CD4-positive, alpha-beta T cell (primary cell): ENCODE measurements at places on chromosomes 2 and 18.

- DNase-seq: no peak
Observed at GRCh38 chr2:106161938-106162820, 31.9 kb downstream of the UXS1 start.

- no peak for DNase-seq
Observed at GRCh38 chr2:82278416-82278815, 1973.9 kb upstream of the LRRTM1 start.

- DNase-seq: no peak
Observed at GRCh38 chr2:239192456-239192855, 208.4 kb downstream of the HDAC4 start.

DNA sequence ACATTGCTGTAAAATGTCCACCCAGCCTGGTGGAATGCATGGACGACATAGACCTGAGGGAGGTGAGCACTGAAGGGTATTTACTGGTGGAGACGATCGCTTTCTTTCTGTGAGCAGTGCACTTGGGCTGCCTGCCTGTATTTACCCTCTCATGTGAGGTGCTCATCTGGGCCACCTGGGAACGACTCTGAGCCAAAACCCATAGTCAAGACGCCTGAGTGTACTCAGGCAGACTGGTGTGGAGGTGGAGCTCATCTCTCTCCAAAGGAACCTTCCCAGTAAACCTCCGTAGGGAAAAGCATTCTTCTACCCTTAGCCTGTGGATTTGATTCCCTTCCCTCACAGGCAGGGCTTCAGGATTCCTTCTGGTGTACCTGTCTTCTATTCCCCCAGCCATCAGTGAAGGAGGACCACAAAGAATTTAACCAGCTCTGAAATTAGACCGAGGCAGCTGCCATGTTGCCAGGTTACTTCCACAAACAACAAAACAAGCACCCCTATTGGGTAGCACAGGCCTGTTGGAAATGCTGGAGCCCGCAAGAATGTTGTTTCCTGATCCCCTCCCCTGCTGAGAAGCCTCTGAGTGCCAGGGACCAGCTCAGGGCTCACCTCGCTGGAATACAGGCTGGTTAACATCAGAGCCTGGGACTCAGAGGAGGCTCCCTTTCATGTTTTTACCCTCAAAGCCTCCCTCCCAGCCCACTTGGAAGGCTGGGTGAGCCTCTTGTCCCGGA, 47.5 kb upstream of the TXNDC2 start:
- no peak for DNase-seq

DNA sequence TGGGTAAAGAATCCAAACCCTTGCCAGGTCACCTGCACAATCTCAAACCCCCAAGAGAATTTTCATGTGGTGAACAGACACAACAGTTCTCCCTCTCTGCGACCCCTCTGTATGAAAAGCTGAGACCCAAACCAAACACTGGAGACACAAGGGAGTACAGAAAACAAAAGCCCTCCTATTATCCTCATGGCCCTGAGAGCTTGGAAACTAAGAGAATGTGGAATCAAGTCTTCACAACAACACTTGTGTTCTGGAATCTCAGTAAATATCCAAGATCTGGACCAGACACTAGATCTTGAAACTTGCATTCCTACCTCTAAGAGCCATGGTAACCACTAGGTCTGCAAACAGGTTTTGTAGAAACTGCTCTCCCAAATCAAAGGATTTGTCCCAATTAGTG, 50.1 kb upstream of the CCDC150 start:
- DNase-seq: no peak
